ENCODE measurements at places on chromosomes 3 and 15.

- no peak for DNase-seq
Measured at GRCh38 chr15:55586808-55587207, 1.3 kb downstream of the PYGO1 start.

DNA sequence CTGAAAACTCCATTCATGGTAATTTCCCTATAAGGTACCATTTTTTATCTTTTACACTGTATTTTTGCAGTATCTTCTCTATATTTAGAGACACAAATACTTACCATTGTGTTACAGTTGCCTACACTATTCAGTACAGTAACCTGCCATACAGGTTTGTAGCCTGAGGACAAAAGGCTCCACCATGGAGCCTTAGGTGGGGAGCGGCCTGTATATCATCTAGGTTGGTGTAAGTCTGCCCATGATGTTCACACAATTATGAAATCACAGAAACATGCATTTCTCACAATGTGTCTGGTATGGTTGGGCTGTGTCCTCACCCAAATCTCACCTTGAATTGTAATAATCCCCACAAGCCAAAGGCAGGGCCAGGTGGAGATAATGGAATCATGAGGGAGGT is 43.9 kb upstream of the LYSMD4 start:
- DNase-seq, result no peak

DNA sequence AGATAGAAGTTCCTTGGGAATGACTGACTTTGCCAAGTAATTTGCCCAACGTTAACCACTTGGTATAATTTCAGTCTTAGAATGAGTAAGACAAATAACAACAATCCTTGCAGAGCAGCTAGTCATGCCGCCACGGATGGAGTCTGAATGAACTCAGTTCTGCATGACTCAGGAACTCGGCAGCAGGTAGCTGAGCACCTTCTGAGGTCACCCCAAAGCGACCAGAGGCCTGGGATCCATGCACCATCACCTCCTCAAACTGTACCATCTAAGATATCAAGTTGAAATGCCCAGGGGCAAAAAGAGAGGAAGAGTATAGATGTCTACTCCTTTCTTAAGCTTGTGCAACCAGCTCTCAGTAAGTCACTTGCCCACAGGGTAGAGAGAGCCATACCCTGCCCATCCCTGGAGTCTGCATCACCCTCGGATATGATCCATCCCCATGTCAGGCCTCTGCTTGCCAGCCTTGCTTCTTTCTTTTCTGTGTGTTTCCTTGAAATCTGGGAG is 8.5 kb upstream of the CDCP1 start:
- no peak for DNase-seq

DNA sequence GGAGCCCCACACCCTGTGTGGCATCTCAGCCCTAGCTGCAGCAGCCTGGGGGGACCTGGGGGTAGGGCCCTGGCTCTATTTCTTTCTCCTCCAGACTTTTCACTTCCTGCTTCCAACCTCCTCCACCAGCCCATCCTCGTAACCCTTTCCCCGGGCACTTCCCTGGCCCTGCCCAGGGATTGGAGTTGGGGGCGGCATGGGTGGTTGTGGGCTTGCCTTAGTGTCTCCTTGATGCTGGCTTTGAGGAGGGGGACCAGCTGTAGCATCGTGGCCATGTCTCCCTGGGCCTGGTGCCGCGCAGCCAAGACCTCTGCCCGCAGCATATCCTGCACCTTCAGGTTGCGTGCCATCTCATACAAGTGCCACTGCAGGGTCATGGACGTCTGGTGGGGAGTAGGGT is 28.1 kb downstream of the CYP11A1 start:
- no peak for DNase-seq

GRCh38 chr15:40245666-40246450 is 7.0 kb downstream of the PAK6 start:
- no peak for DNase-seq

DNA sequence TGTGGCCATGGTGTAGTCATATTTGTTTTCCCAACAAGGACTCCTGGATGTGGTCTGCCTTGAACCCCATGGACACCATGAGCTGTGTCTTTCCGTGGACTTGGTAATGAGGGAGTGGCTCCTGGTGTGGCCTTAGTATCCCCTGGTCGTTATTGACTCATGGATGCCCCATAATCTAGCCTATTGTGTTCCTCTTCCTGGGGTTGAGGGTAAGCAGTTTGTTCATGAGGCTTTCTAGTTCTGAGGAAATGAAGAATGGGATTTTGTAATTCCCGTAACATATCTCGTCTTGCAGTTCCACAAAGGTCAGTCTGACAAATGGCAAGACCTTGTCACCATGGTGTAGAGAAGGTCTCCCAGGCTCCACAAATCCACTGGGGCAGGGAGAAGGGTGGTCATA is 22.6 kb downstream of the RAB7A start:
- no peak for DNase-seq

DNA sequence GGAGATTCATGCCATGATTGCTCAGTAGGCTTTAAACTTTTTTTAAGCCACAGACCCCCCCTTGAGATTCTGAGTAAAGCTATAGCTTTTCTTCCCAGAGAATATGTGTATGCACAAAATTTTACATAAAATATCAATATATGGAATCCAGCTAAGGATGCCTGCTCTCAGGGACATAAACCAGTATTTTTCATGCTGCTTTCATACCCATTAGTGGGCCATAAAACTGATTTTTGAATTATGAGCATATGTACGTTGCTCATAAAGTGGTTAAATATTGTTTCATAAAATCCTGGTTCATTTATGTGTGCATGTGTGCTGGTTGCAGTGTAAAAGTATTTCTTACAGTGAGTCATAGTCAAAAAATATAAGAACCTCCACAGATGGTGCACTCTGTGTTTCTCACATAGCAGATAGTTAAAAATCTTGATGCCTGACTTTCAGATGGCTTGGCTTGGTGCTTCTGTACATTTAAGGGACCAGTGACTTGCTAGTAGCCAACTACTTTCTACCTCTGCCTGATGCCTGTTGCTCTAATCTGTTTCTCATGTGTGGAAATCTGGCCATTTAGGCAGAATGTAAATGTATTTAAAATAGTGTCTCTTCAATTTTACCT is 71.9 kb downstream of the ARHGEF26 start:
- DNase-seq, result no peak

- no peak for DNase-seq
Measured at GRCh38 chr3:8481380-8481779, 20.2 kb upstream of the LMCD1 start.

Measured in NK-92 treated with Interleukin-12 subunit alpha and Interleukin-12 subunit beta, amount 100 ng/mL, for 24 hours (cell line).